ENCODE measurements at places on chromosomes 7 and 10. TPM values are rescaled to one million over a fixed set of nuclear protein-coding genes. Genes with fewer than 3 reads are reported as not detected.

- DNase-seq = no peak
Measured at GRCh38 chr10:119401671-119402395, 140.7 kb downstream of the RGS10 start.

GRCh38 chr7:156903232-156903909 lies 10.4 kb upstream of the LMBR1 start:
- no peak for DNase-seq

DNA sequence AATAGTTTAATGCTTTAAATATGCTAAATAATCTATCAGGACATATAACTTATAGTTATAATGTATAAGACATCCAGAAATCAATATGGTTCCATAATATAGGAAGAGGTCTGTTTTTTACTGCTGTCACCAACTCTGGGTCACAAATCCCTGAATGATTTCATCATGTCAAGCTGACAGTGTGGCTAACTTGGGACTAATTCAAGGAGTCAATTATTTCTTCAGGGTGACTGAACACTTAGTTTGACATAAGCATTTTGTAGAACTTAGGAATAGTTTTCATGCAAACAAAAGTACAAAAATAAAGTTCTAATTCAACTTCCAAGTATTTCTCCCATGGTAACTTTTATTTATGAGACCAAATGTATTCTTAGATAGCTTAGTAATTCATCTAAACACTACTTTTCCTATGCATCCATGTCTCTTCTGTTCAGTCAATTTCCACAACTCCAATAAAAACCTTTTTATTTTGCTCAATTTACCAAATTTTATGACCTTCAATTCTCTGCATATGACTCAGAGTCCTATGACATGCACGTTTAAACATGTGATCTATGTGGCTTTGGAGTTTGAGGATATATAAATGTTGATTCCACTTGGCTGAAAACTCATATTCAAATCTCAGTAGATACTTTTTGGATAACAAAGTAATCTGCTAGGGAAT lies 40.3 kb upstream of the GNAT3 start:
- no peak for DNase-seq

- DNase-seq = no peak
Measured at GRCh38 chr10:110023785-110024465, 16.1 kb downstream of the ADD3 start.

GRCh38 chr10:122696687-122697086 lies 3.0 kb downstream of the C10orf120 start:
- DNase-seq = no peak

The MKLN1 gene
- 27.4 TPM for total RNA-seq

The STAG3 gene
- 0.19 TPM for total RNA-seq

The ZNF117 gene
- total RNA-seq = 4.7 TPM

- no peak for DNase-seq
Measured at GRCh38 chr10:26472492-26472778, 34.3 kb downstream of the APBB1IP start.

DNA sequence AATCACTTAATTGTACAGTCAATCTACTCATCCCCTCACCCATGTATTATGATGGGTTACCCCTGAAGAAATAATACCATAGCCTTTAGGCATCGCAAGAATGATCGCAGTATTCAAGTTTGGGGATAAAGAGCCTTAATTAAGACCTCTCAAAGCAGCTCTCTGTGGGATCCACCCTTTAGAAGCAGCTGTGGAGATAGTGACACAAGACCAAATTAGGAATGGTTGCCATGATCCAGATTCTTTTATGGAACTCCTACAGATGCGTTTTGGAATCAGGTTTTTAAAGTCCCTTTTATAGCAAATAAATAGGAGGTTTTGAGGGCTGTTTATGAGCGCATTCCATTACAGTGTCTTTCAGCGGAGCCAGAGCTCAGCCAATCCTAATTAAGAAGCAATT lies 12.2 kb downstream of the TES start:
- no peak for DNase-seq

The C10orf62 gene
- total RNA-seq = 0.34 TPM

GRCh38 chr7:127477295-127478023 lies 85.0 kb upstream of the ZNF800 start:
- DNase-seq = no peak

DNA sequence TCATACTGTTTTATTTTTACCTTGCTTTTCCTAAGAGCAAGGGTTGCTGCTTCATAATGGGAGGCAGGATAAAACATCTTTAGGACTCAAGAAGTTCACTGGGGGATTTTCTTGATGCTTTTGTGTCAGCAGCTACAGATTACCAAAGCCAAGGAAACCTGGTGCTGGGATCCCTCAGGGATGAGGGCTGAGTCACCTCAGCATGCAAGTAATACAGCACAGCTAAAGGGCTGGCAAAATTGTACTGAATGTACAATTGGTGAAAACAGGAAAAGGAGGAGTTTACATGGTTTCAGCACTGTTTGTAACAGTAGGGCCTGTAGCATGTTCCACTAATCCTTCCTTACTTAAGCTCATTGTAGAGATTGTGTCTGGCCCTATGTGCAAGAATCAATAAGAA lies 1056.8 kb downstream of the SORCS1 start:
- DNase-seq = no peak

- no peak for DNase-seq
Measured at GRCh38 chr7:84949501-84949900, 237.4 kb downstream of the SEMA3D start.

The PDE6C gene
- not detected for total RNA-seq

The SCIN gene
- 0.83 TPM for total RNA-seq

- peak; percentile 49 for DNase-seq
Measured at GRCh38 chr7:3673524-3673923, 372.5 kb downstream of the SDK1 start.

Measured in pancreas (tissue), 10 donors.